Hepatic stellate cell (primary cell): ENCODE measurements at places on chromosomes 4 and X.

- DNase-seq: no peak
Measured at GRCh38 chr4:174512745-174513144, 9.5 kb downstream of the HPGD start.

DNA sequence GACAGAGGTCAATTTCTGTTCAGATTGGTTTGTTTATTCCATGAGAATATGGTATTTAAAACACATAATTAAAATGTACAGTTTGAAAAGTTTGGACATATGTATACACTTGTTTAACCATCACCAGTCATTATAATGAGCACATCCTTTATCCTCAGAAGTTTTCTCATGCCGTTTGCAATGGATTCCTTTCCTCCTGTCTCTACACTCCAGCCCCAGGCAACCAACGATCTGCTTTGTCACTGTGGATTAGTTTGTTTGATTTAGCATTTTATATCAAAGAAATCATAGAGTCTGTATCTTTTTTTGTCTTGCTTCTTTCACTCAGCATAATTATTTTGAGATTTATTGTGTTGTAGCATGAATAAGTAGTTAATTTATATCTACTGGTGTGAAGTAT lies 243.0 kb upstream of the TRAM1L1 start:
- no peak for DNase-seq

DNA sequence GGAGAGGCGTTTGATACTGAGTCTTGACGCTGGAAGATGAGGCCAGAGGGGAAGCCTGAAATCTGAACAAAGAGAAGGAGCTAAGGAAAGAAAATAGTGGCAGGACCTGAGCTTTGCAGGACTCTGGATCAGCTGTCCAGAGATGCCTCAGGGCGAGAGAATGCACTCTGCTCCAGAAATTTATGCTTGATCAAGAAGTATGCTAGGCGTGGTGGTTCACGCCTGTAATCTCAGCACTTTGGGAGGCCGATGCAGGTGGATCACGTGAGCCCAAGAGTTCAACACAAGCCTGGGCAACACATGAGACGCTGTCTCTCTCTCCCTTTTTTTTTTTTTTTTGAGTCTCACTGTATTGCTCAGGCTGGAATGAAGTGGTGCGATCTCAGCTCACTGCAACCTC lies 1.9 kb downstream of the TRIM75 start:
- no peak for DNase-seq

- DNase-seq: no peak
Measured at GRCh38 chr4:139535228-139535870, 20.7 kb downstream of the SETD7 start.

DNA sequence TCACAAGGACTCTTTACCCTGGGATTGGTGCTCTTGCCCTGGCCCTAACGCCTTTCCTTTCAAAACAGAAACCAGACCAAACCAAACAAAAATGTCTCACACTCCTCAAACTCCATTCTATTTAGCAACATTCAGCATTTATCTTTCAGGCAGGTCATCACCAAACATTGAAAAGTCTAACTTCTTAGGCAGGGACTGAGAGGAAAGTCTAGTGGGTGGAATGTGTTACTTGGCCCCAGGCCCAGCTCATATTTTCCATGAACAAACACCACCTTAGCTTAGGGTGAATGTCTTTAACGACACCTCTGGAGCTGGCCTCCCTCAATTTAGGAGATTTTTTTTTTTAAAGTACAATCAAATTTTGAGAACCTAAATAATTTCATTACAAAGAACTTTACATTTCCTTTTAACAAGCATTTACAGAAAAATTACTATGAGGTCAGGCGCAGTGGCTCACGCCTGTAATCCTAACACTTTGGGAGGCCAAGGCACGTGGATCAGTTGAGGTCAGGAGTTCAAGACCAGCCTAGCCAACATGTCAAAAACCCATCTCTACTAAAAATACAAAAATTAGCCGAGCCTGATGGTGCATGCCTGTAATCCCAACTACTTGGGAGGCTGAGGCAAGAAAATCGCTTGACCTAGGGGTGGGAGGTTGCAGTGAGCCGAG lies 10.2 kb upstream of the N4BP2 start:
- no peak for DNase-seq

- no peak for DNase-seq
Measured at GRCh38 chr4:3639613-3640586, 107.7 kb upstream of the LRPAP1 start.

DNA sequence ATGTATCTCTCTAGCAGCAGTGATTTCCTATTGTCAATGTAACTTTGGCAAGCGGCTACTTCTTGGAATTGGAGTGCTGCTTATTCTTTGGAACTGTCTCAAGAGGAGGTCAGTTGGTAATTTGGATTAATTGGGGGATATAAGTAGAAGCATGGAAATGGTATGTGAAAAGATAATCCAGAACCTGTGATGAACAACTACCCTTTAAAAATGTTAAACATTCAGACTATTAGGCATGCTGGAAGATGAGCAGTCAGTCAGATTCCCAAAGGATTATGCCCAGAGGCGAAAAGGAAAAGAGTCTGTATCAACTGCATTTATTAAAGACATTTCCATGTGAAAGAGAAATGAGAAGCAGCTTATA lies 62.5 kb downstream of the SEC24D start:
- no peak for DNase-seq

DNA sequence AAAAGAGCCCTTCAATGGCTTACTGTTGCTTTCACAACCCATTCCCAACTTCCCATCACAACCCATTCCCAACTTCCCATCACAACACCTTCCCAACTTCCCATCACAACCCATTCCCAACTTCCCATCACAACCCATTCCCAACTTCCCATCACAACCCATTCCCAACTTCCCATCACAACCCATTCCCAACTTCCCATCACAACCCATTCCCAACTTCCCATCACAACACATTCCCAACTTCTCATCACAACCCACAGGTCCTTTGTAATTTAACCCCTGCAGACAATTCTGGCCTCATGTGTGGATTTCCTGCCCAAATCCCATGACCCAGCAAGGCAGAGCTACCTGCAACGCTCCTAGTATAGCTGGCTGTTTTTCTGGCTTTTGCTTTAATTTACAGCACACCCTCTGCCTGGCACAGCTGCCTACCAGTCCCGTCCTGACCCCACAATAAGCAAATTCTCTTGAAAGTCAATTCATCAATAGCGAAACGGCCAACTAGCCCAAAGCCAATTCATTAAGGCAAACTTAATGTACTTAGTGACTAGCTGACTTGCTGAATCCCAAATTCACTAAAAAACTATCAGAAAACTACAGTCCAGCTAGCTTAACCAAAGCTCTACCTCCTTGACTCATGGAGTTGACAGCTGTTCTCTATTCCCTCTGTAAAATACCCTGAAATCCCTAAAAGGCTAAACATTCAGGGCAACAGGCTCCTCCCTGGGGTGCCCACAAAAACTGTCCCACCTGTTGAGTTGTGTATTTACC lies 75.6 kb downstream of the AFAP1 start:
- no peak for DNase-seq

- DNase-seq: peak; percentile 43
Measured at GRCh38 chrX:14032406-14032805, 2.7 kb upstream of the GEMIN8 start.

GRCh38 chr4:48588230-48589097 lies 98.4 kb downstream of the ZAR1 start:
- DNase-seq: no peak
